ENCODE measurements at places on chromosomes 4 and X.

DNA sequence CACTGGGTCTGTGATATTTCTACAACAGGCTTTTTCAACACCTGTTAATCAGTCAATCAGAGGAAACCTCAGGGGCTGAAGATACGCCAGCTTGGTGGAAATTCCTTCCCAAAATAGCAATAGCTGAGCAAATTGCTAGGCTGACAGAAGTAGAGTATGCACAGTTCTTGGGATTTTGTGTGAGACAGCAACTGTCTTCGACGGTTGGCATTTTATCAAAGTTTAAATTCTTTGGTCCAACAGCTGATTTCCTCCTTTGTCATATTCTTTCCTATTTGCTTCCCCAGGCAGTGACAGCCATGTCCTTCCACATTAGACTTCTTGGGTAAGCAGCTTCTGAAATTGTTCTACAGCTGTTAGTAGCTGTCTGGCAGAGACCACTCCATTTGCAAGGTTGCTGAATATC, 8.0 kb upstream of the PALLD start:
- DNase-seq: no peak

DNA sequence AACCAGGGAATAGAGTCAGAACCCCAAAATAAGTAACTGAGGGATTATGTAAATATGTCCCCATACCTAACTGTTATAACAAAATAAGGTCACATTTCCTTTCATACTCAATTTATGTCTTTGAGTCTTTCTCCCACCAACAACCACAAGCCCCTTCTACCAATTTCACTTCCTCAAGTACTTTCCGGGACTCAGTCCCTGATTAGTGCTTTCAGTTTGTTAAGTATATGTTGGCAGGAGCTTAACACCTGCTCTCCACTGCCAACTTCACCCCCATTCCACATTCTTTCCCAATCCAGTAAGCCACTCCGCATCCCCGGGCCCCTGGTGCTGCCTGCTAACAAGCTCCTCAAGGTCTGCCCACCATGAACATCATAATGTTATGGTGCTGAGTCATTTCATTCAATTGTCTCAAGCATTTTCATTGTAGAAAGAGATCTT, 71.3 kb upstream of the SPRY1 start:
- DNase-seq: no peak

DNA sequence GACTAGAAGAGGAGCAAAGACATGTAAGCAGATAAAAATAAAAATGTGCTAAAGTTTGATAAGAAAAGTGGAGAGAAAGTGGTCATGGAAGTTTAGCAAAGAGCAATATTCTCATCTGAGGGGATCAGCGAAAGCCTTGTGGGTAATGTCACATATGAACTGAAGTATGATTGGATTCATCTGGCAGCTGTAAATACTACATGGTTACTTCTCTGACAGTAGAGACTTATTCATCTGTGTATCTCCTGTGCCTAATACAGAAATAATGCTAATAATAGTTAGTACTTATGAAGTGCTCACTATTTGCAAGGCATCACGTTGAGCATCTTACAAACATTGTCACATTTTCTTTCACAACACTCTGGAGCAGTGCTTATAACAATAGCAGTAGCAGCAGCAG, 8.9 kb upstream of the IGSF1 start:
- DNase-seq: no peak

- peak; percentile 54 for DNase-seq
These were observed at the start of gene GUCY1B1 for GRCh38 chr4:155758481-155759371. GUCY1B1 (plus strand) TSS chr4:155759021; CDS start chr4:155759141, 120 bp downstream.

DNA sequence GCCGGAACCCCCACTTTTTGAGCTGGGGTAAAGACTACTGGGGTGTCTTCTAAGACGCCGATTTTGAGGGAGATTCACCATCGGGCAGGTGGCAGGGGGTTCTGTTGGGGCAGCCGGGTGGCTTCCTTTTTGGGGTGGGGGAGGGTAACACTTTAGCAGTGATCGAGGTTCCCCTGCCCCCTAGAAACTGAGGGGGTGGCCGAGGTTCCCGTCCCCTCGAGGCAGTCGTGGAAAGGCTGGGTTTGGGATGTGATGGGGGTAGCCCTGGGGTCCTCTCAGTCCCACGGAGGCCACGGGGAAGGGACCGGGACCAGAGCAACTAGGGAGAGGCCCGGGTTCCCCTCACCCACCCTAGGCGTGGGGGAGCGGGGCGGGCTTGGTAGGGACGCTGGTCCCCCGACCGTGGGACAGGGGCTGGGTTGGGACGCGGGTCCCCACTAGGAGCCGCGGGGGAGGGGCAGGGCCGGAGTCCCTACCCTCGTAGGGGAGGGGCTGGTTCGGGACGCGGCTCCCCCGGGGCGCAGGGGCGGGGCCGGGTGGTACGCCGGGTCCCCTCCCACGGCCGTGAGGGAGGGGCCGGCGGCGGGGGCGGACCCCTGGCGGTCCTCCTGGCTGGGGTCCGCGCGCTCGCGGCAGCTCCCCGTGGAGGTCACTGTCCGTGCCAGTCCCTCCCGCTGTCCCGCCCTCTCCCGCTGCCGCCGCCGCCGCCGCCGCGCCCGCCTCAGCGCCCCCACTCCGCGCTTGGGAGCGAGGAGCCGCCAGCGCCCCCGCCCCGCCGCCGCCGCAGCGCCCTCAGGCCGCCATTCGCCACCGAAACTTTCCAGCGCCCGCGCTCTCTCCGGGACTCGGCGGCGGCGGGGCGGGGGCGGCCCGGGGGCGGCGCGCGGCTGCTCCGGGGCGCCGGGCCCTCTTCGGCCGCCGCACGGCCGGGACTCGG, at the start of gene TBL1X:
TBL1X (plus strand) TSS at position 624 of the 937 bp plus-strand sequence. CDS start 188,529 bp downstream, outside the sequence.
- DNase-seq: peak; percentile 43

DNA sequence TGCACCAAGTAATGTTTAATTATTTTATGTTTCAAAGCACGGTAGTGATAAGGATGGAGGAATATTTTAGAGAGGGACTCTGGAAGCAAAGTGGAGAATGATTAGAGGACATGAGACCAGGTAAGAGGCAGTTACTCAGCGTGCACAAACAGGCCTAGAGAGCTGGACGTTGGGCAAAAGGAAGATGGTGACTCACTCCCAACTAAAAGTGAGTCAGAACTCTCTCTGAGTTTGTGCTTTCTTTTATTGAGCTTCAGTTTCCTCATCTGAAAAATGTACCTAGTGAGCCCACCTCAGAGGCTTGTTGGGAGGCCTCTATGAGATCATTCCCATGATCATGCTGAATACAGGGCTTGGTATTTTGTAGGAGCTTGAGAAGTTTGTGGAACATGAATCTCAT, 1.6 kb upstream of the ZC4H2 start:
- DNase-seq: no peak

All from activated naive CD4-positive, alpha-beta T cell (primary cell).